ENCODE measurements at places on chromosomes 2 and 18.

GRCh38 chr2:96970910-96971309 is 15.5 kb downstream of the FAM178B start:
- no peak for DNase-seq

DNA sequence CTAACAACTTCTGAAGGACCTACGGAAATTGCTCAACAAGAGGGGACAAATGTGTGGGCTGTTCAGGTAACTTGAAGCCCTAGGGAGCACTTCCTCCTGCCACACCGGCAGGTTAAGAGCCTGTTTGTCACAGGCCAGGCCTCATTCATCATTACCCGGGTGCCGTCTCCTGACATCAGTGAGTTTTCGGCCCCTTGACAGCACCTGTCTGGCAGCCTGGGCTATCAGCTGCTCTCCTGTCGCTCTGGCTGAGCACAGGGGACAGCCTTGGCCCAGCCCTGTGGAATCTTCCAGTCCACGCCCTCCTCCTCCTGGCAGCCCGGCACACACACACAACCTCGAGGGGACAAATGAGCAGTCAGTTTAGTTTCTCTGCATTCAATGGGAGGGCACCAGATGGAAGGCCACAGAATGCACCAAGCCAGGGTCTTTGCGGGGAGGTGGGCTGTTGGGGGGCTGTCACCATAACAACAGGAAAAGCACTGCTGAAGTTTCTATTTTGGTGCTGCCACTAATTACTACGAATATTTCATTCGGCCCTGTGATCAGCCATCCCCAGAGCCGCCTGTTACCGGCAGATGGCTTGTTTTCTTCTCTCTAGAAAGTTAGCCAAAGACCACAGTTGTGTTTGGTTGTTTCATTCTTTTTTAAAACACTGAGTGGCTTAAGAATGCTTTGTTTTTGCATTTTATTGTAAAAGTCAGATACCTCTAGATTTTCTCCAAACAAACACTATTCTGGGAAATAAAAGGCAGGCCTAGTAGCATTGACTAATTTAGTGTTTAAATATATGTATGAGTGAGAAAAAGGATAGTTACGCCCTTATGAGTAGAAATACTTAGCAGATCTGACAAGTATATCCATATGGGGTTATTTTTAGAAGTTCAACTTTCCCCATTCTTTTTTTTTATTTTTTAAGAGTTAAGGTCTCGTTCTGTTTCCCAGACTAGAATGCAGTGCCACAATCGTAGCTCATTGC is 189.9 kb upstream of the NDUFV2 start:
- no peak for DNase-seq

DNA sequence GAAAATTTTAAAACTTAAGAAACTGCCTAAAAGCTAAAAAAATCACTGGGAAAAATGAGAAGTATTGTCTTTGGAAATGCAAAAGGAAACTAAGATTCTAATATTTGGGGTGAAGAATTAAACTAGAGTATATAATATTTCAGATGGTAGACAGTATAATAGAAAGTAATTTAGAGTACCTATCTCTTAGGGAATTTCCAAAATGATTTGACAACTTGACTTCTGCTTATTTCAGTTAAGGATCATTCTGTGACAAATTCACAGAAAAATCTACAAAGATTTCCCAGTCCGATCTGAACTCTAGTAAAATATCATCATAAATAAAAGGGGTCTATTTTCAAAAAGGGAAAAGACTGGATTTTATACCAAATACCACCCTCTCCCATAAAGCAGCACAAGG is 99.6 kb downstream of the ATAD2B start:
- no peak for DNase-seq

DNA sequence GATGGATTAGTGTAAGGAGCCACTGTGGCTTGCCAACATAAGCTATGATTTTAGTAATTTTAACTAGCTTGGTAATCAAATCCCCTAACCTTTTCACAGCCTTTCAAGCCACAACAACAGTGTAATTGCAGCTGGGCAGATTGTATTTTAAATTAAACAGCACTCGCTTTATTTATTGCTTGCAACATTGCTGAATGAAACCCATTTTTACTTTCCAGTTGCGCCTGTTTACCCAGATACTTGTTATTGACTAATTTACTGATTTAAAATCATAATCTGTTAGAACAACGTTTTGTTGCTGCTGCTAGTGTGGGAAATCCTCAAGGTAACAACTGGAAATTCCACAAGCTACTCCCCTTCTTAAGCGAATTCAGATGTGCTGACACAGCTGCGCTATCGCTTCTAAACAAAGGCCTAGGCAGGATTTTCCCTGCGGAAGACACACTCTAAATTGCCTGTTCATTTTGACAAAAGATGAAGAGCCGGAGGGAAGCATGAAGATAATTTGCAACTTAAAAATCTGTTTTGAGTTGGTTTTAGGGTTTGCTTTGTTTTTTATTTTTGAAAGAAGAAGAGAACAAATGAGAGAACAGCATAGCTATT is 283.9 kb downstream of the ALPK2 start:
- no peak for DNase-seq

DNA sequence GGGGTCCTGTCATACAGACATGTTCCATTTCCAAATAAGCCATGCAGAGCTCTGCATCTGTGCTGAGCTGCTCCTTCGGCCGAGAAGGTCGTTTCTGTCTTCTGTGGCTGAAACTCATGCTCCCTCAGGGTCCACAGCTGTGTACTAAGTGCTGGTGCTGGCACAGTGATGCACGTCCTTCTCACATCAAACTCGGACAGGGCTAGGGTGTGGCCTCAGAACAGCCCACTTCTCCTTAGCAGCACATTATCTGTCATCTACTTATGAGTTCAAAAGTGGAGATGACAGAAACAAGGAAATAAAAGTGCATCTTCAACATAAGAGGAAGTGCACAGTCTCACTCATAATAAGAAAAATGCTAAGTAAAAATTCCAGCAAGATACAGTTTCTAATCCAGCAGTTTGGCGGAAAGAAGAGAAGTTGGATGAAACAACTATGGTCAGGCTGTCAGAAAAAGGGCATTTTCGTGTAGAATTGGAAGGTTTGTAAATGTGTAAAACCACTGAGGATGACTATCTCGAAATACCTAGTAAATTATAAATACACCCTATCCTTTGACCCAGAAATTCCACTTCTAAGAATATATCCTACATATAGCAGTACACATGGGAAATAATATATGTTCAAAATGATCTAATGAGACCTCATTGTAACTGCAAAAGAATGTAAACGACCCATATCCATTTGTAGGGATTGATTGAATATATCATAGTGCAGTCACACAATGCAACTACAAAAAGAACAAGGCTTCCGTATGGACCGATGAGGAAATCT is 53.7 kb upstream of the APCDD1 start:
- DNase-seq: no peak

DNA sequence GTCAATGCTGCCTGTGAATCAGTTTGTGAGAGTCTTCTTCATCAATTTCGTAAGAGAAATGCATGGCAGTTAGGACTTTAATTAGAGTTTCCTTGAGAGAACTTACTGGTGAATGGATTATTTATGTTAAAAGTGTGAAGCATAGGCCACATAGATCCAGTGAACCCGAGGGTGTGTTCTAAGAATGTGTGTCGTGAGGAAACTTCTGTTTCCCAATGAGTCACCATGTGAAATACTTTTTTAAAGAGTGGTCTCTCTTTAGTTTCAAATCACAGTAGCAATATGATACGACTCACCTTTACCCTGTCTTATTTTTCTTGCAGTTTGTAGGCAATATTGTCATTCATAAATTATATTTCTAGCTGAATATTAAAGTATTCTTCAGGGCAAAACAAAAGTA is 18.5 kb downstream of the THSD7B start:
- no peak for DNase-seq

DNA sequence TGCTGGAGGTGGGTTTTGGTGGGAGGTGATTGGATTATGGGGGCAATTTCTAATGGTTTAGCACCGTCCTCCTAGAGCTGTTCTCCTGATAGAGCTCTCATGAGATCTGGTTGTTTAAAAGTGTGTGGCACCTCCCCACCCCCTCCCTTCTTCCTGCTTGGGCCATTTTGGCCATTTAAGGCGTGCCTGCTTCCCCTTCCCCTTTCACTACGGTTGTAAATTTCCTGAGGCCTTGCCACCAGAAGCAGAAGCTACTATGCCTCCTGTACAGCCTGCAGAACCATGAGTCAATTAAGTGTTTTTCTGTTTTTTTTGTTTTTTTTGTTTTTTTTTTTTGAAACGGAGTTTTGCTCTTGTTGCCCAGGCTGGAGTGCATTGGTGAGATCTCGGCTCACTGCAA is 335.7 kb upstream of the HS6ST1 start:
- DNase-seq: no peak

DNA sequence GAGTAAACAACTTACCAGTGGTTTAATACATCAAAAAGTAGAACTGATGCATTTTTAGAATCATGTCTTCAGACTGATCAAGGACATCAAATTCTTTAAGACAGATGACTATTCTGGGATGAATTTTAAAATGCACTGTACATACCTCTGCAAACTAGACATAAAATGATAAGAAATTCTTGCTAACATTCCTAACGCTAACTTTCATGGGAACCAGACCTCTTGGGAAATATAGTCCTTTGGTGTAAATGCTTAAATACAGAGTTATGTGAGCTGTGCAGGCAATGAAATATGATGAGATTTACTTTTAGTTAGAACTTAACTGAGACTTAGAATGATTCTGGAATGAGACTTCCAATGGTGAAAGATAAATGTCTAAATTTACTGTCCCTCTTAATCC is 562.0 kb downstream of the NR4A2 start:
- DNase-seq: no peak

GRCh38 chr2:217993817-217994463 is 8.9 kb downstream of the TNS1 start:
- no peak for DNase-seq

DNA sequence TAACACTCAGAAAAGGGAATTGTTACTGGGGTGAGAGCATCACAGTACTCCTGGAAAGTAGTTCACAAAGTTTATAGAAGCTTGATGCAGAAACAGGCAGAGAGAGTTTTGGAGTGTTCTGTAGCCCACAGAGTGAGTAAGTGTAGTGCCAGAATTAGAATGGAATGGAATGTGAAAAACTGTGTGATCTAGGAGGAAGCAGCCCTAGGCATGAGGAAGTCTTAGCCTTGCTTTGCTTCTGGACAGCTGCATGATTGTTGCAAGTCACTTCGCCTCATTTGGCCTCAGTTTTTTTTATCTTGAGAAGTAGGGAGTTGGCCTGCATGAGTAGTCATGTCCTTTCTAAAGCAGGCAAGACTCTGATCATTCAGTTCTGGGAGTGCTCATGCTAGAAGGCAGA is 10.9 kb downstream of the SERPINB12 start:
- DNase-seq: no peak

DNA sequence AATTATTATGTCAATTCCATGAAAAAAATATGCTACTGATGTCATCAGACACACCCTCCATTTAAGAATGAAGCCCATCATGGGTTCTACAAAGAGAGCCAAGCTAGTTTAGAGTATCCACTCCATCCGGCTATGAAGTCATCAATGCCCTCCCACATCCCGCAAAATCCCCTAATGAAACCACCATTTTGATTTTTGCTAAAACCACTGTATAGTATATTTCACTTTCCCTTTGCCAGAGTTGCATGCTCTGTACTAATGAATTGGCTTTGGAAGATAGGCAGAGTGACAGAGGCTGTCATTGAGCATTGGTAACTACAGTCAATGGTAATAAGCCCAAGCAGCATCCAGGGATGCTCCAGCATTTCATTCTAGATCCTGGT is 118.6 kb downstream of the ANKRD44 start:
- DNase-seq: no peak

DNA sequence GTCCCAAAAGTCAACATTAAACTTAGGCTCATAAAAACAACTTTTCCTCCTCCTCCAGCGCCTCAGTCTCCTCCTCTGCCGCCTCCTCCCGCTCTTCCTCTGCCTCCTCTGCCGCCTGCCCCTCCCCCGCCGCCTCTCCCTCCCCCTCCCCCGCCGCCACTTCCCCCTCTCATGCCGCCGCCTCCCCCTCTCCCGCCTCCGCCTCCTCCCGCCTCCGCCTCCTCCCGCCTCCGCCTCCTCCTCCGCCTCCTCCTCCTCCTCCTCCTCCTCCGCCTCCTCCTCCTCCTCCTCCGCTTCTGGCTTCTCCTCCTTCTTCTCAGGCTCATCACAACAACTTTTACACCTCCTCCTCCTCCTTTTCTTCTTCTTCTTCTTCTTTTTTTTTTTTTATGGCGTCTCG is 599.9 kb downstream of the TMEM182 start:
- no peak for DNase-seq

DNA sequence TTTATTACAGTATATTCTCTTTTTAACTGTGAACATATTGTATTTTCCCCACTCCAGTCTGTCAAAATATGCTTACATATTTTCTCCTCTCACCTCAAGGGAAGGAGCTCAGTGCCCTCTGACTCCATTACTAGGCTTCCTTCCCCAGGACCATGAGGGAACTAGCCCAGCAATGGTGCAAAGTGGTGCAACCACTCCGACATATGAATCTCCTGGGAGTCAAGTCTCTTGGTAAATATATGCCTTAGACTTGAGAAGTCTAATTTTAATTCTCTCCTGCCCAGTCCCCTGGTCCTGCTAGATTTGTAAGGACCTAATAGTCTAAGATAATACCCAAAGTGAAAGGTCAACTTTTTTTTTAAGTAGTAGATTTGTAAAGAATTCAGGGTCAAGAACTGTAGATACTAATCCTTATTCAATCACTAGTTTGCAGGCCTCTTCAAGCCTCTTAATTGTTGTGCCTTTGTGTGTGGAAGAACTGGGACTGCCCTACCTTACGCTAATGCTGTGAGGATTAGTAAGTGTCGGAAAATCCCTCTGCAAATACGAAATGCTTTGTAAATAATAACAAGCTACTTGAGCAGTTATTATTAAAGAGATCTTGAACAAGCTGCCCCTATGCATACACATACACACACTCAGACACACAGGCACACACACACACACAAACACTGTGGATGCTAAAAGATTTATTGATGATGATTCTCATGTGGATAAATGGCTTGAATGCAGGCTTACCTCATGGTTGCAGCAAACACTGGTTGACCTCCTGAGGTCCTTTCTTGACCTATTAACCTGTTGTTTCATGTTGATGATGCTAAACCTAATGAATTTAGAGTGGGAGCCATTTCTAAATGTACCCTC is 251.2 kb upstream of the PARD3B start:
- no peak for DNase-seq

- no peak for DNase-seq
These were observed 195.1 kb downstream of the LPIN1 start for GRCh38 chr2:11941201-11942177.
